CD8-positive, alpha-beta memory T cell (primary cell): ENCODE measurements at places on chromosomes 6 and 20. TPM values are rescaled to one million over a fixed set of nuclear protein-coding genes. Genes with fewer than 3 reads are reported as not detected.

DNA sequence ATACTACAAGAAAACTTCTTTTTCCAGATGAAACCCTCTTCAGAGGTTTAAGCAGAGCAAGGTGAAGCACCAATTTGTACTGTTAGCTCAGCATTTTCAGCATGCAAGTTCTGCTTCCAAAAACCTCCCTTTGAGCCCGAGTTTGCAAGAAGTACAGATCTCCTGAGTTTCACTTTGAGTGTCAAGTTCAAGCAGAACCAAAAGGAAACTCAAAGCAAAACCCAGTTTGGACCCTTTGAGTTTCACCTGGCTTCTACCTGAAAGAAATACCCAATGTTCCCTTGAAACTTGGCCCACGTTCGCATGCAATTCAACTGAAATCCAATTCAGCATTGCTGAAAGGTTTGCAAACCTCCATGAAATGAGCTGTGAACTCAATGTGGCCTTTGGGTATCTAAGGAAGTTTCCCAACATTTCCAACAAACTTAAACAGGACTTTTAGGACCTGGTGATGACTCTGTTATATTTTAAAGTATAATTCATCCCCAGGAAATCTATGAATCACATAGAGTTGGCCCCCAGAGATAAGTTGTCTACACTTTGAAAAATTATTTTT lies 62.9 kb upstream of the HBS1L start:
- no peak for DNase-seq

DNA sequence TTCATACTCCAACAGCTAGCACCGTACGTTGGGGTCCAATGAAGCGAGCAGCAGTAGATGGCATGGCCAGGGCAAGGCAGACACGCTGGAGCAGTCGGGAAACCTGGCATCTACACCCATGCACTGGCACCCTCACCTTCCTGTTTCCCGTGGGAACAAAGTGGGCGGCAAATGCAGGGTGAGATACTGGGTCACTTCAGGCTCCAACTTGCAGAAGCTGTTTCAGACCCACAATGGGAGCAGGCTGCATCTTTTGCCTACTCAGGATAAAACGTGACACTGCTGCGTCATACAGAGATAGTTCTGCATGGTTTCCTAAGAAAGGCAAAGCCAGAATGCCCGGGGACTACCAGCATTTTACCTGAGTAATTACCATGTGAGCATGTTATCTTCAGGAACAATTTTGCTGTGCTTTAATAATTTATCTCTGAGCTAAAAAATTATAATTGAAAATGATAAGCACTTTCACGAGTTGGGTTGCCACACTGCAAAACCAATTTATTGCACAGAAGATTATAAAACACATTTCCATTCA lies 10.9 kb upstream of the CD93 start:
- DNase-seq, result no peak

Gene FILIP1
- total RNA-seq, result not detected

DNA sequence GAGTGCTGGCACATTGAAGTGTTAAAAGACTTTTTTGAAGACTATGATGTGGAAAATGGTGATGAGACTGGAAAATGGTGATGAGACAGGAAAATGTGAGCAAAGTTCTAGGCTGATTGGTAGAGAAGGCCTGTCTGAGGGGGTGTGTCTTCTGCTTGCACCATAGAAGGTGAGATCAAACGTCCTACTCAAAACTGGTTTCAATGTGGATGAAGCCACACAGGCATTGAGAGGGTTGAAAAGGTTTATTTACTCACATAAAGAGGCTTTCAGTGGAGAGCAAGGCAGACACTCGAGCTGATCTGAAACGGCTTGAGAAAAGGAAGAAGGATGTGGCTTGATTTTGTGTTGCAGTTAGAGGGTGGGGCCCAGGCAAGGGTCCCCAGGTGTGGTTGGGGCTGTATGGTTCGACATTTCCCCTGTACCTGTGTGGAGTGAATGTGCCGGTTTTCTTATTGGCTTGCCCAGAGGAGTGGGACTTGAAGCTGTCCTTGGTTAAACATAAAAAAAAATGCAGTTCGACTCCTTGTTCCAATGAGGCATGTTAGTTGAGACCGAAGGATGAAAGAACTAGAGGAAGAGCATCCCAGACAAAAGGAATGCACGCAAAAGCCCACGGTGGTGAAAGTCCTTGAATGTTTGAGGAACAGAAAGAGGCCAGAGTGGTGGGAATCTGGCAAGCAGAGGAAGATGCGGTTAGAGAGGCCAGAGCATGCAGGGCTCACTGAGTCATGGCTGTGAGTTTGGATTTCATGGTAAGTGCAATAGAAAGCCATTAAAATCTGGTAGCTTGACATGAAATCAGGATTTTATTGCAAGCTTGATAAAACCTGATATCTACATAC lies 172.3 kb downstream of the EPM2A start:
- no peak for DNase-seq

GRCh38 chr20:56552911-56553629 lies 20.0 kb downstream of the FAM209B start:
- no peak for DNase-seq

GRCh38 chr20:61139031-61139430 lies 113.0 kb upstream of the CDH4 start:
- DNase-seq, result no peak

DNA sequence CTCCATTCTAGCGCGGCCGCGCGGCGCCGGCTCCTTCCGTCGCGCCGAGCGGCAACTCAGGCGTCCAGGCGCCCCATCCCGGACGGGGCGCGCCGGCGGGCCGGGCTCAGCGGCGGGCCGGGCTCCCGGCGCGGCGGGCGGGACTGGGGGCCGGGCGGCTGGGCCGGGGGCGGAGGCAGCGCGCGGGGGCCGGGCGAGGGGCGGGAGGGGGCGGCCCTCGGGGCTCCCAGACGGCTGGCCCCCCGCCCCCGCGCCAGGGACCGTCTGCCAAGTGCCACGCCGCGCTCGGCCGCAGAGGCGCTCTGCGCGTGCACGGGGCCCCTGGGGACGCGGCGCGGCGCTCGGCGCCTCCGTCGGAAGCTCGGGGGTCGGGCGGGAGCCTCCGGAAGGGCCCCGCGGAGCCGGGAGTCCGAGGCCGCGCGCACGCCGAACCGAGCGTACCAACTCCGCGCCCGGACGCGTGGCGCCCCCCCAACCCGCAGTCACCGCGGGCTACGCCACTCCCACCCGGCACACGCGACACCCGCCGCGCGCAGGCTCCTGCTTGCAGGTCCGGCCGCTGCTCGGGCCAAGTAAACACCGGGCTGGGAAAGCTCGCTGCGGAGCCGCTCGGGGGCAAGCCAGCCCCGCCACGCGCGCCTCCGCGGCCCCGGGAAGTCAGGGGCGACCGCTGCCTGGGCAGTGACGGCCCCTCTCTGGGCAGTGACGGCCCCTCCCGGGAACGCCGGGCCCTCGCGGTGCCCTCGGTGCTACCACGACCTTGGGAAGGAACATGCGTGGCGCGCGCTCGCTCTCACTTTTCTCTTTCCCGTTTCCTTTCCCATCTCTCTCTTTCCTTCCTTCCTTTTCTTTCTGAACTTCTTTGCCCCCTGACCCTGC lies at the start of gene PREX1:
PREX1 (minus strand) TSS at position 145 of the 879 bp plus-strand sequence; CDS start at position 6, 139 bp downstream.
- DNase-seq, result peak; percentile 90

Gene EPPIN
- total RNA-seq, result not detected

Gene PTK7
- total RNA-seq, result 1.6 TPM
